ENCODE measurements at places on chromosomes 3 and 15. TPM values are rescaled to one million over a fixed set of nuclear protein-coding genes. Genes with fewer than 3 reads are reported as not detected.

Gene TIGIT
- not detected for total RNA-seq

Gene GOLGA8O
- not detected for total RNA-seq

Gene GOLGA6D
- not detected for total RNA-seq

Gene BFSP2
- not detected for total RNA-seq

Data from HFFc6 (cell line).